Frontal cortex (tissue), 4 donors: ENCODE measurements at places on chromosomes 7 and 10.

GRCh38 chr7:121192834-121193233, 136.0 kb upstream of the WNT16 start:
- DNase-seq = no peak

DNA sequence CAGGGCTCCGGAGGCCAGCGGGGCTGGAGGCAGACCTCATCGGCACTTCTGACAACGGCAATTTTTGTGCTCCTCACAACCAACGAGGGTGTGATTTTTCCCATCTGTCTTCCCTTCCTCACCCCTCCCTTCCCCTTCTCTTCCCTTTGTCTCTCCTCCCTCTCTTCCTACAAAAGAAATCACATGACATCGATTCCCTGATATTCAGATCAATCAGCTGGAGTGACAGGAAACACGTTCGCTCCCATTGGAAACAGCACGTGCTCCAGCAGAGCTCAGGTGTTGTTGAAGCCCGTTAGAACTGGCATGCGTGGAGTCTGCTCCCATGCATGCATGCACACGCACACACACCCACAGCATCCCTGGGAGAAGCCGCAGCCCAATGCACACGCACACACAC, 222.4 kb downstream of the PTPRN2 start:
- DNase-seq = no peak

DNA sequence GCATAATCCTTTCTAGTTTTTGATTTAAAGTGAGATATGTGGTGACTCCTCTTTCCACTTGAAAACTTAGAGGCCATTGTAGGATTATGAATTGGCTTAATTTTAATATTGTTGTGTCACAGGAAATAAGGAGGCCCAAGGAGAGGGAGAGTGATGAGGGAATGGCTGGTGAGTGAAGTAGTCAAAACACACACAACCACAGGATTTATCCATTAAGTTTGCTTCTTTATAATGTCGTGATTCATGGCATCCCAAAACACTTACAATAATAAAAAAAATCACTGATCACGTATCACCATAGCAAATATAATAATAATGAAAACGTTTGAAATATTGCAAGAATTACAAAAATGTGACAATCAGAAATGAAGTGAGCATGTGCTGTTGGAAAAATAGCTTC, 1215.5 kb upstream of the LRRTM3 start:
- no peak for DNase-seq

GRCh38 chr10:48476279-48476982, 128.4 kb downstream of the ARHGAP22 start:
- no peak for DNase-seq

DNA sequence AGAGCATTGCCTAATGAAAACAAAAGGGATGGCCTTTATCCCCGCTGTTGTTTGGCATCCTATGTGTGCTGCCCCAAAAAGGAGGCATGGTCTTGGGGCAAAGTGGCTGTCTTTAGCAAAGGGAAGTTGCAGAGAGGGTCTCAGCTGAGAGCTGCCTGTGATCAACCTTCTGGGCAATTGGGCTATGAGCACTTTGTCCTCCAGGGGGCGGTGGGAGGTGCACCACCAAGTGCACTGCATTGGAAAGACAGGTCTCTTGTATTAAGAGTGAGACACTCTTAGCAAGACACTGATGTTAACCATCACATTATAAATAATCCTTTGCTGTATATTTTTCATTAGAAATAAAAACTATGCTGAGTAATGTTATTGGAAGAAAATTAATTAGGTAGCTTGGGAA, 314.8 kb downstream of the POM121L12 start:
- no peak for DNase-seq

GRCh38 chr7:120997882-120998474, 9.5 kb downstream of the CPED1 start:
- DNase-seq = no peak

DNA sequence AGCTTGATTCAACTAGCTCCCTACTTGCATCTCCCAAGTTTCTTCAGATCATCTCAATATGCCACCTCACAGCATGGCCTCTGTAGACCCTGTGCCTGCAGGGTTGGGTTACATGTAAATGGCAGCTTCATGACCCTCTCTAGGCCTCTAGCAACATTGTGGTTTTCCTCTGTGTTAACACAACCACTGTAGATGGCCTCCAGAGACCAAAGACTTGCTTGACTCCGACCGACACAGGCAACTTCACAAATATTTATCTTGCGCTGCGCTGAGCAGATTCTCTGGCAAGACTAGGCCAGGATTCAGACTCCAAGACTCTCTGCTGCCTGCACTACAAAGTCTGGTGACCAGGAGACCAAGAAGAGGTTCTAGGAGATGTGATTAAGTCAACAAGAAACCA, 75.9 kb downstream of the CNOT4 start:
- DNase-seq = no peak

- no peak for DNase-seq
Measured at GRCh38 chr10:101400585-101400984, 46.6 kb downstream of the BTRC start.

DNA sequence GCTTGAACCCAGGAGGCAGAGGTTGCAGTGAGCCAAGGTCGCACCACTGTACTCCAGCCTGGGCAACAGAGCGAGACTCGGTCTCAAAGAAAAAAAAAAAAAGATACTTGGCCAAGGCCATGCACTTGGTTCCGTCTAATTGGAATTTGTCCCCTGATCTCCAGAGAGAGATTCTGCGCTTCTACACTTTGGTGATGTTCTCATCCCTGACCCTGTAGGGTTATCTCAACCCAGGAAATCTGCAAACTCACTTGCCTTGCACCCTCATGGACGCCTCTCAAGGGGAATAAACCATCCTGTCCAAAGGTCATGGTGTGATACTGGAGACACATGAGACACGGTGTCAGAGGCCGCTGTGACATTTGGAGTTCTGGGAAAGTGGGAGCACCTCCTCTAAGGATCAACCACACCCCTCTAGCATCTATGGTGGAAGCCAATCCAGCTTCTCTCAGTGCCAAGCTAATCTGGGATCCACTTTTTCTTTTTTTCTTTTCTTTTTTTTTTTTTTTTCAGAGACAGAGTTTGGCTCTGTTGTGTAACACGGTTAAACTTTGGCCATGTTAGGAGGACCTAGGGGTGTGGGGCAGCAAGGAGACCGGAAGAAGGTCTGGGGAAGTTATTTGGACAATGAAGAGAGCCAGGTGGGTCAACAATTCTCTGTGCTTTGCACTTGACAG, 7.8 kb upstream of the POR start:
- DNase-seq = no peak

- DNase-seq = no peak
Measured at GRCh38 chr7:132353936-132354335, 222.3 kb downstream of the PLXNA4 start.

DNA sequence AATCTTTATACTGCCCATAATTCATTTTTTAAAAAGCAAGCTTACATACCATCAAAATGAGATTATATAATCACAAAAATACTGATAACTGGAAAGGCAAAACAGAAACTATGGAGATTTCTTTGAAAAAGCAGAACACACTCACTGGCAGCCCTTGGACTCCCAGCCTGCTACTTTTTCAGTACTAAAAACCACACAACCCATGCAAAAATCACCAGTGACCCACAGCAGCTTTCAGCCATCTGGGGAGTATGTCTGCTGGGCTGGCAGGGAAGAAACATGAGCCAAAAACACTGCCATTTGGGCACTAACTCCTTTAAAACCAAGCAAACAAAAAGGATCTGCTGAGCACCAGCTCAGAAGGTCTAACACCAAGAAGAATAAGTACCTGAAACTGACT, 80.0 kb upstream of the DDC start:
- no peak for DNase-seq

DNA sequence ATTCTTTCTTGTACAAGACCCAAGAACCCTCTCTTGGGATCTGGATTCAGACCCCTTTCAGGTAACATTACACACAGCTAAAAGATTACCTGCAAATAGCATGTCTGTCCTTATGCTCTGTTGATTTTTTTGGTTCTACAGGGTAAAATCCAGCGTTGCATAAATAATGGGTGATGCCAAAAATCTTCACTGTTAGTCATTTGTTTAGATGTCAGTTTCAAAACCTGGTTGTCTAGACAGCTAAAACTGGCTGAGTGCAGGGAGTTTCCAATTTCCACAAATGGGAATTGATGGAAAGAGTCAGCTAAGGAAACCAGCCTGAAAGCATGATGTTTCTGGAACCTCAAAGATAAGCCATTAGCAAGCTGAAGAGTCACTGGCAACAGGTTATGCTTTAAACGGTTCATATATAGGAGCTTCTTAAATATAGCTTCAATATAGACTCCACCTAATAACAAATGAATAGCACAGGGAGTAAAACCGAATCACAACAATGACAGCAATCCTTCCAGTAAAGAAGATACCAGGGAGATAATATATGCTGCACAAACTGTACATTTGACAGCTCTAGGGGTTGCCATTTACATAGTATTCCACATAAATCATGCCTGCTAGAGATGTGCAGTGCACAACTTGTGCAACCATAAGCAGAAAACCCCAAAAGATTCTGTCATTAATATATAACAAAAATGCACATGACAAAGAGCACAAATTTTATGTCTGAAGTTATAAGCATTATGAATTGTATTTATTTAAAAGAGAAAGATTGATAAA, 20.4 kb downstream of the CCDC71L start:
- no peak for DNase-seq

DNA sequence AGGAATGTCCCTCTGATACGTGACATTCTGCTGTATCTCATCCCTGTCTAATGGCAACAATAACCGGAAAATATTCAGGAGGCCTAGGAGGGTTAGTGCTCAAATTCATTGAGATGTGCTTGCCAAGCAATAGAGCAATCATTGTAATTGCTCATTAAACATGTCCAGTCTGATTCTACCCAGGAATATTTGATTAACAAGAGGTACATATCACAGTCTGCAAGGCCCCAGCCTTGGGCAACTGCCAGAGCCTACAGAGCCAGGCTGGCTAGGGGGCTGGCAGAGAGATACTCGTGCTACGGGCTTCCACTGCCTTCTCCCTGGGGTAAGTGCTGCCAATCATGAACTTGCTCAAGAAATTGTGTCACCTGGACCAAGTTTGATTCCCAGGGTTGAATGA, 99.1 kb downstream of the ALOX5 start:
- no peak for DNase-seq

GRCh38 chr7:116240024-116240668, 29.8 kb downstream of the TES start:
- DNase-seq = no peak

- DNase-seq = no peak
Measured at GRCh38 chr10:121684276-121684675, 86.0 kb upstream of the FGFR2 start.

DNA sequence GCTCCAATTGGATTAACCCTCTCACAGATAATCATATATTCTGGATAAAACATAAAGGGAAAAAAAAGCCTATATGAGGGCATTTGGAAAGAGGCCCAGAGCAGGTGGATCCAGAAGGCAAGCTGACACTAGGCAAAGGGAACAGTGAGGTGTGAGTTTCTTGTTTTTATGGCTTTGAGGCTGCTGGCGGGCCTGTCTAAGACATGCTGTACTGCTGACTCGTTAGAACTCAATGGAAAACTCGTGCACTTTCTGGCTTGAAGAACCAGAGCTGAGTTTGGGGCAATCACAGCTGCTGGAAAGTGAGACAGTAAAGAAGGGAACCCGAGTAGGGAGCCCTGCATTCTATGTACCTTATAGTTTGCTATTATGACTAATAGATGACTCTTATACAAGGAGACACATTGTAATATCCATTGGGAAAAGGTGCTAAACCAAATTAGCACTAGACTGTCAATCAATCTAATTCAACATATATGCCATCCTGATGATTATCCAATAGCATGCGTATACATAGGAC, 637.1 kb downstream of the GATA3 start:
- DNase-seq = no peak

GRCh38 chr7:23418046-23418445, 52.2 kb downstream of the IGF2BP3 start:
- peak; percentile 11 for DNase-seq

- peak; percentile 95 for DNase-seq
Measured at GRCh38 chr10:79347226-79347893, at the start of gene PPIF. Gene PPIF (plus strand): TSS chr10:79347469. CDS start chr10:79347549, 80 bp downstream.
